ENCODE measurements at places on chromosomes 16 and 17.
A peak's percentile ranks its signal among the peaks of the same experiment; 100 is the strongest.

DNA sequence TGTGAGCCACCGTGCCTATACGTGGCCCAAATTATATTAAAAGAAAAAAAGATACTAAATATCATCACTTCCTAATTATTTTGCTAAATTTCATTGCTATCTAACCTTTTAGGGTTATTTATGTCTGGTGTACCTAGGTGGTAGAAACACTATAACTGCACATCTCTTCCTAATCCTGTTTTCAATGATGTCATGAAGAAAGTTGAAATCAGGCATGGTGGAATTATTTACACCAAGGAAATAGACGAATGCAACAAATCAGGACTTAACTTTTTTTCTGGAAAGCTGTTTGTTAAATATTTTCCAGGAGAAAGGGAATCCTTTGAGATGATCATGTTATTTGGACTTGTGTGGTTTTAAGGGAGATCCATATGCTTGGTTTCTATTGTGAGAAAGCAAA is 39.2 kb upstream of the SKAP1 start:
- no peak for DNase-seq

- DNase-seq, result no peak
Observed at GRCh38 chr16:86831366-86831765, 253.0 kb downstream of the FOXL1 start.

GRCh38 chr17:83173914-83174361 is 94.5 kb downstream of the METRNL start:
- DNase-seq, result no peak

DNA sequence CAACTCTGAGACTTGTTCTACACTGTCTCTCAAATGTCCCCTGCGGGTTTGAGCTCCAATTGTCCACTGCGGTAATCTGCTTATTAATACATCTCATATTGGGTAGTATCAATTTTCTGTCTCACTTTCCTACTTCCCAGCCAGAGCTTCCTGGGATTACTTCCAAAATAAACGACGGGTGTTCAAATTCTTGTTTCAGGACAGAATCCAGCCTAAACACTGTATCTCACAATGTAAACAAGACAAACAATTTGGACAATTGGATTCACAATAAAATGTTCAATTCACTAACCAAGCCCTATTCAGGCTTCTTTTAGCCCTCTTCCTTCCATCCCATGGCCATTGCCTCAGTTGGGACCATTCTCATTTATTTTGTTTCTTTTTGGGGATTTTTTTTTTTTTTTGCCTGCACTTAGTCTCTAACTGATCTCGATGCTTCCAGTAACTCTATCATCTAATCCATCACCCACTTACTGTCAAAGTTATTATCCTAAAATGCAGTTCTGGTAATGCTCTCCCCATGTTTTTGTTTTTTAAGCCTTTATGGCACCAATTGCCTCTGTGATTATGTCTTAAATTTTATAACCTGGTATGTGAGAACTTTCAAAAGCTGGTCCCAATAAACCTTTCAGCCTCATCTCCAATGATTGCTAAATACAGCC is 2.0 kb upstream of the VAT1L start:
- DNase-seq, result no peak

- DNase-seq, result no peak
Observed at GRCh38 chr16:57825298-57826044, 23.2 kb upstream of the KIFC3 start.

DNA sequence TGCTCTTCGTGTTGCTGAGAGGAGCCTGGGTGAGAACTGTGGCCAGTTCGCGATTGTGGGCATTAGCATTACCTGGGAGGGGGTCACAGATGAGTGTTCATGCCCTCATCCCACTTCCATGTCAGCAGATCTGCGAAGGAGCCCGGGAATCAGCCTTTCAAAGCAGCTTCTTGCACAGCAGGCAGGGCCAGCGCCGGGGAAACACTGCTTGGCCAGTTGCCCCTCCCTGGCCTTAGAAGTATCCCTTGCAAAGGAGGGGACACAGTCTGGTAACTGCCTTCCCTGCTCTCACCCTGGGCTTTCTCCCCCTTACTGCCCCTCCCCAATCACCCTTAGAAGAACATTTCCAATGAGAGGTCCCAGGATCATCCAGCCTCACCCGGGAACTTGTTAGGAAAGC is 42.8 kb upstream of the FOXF1 start:
- DNase-seq, result no peak

DNA sequence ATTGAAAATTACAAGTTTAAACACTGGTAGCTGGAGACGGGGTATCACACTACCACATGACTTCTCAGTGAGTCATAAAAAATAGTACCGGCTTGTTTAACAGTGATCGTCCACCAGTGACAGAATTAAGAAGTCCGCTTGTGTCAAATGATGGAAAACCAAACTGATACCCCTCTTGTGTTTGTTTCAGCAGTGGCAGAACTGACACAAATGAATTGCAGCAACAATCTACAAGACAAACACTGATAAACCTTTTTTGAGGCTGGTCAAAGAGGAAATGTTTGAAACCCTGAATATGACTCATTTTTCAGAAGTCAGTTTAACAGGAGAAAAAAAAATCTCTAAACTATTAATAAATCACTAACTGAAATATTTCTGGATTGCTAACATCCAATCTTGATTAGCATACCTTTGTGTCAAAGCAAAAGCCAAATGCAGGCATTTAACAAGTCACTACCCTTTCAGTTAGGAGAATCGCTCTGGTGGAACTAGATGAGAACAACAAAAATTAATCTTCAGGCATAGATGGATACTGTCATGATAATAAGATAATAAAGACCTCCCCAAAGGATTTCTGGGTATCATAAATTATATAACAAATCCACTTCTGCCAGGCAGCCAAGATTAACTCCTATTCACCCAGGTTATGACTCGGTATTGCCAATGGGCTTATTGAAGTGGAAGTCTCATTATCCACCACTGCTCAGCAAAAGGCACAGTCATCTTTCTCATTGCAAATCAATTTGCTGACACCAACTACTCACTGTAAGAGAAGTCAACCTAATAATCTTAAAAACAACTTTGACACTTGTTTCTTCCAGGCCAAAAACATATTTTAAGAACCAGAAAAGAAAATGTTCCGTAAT is 20.8 kb downstream of the DCUN1D3 start:
- DNase-seq, result no peak

DNA sequence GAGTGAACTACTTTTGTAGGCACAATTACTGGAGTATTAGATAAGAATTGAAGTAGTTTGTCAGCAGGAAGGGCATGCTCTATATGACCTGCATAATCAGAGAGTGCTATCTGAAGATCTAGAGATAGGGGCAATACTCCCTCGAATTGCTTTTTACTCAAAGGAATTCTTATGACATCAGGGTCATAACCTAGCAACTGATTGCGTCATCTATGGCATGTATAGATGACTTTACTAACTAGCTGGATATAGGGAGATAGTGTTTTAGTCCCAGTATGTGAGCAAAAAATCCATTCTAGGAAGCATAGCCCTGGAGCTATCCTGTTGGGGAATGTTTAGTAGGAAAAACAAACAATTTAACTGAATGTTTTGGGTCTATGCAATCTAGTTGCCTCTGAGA is 109.5 kb upstream of the ZNF267 start:
- DNase-seq, result no peak

DNA sequence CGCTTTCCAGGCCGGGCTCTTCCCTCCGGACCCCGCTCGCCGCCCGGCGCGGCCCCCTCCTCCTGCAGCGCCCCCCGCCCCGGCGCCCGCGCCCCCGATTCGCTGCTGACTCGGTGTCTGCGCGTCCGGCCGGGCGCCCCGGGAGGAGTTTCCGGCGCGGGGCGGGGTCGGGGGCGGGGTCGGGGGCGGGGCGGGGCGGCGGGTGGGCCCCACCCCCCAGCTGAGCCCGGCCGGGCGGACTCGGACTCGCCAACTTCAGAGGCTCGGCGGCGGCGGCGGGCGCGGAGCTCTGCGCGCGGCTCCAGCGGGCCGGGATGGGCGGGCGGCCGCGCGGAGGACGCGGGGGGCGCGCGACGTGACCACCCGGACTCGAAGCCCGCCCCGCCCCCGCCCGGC is at the start of gene METRNL:
TSS of gene METRNL (plus strand) at position 258 of the 396 bp plus-strand sequence. CDS start 207 bp downstream, outside the sequence.
- peak; percentile 90 for DNase-seq

DNA sequence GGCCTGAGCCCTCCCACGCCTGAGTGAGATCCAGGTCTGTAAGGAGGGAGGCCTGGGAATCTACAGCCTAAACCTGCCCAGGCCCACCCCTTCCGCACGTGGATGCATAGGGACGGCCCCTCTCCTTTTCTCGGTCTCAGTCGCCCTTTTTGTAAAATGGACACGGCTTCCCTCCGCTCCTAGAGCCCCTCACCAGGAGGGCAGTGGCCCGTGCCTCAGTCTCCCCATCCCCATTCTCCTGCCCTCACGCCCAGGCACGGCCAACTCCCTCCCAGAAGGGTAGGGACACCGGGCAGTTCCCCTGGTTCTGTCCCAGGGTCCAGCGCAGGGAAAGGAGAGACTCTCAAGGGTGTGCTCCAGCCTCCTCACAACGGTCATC is 48.1 kb downstream of the WNT3 start:
- no peak for DNase-seq

- no peak for DNase-seq
Observed at GRCh38 chr16:5561800-5562199, 464.2 kb upstream of the EEF2KMT start.

DNA sequence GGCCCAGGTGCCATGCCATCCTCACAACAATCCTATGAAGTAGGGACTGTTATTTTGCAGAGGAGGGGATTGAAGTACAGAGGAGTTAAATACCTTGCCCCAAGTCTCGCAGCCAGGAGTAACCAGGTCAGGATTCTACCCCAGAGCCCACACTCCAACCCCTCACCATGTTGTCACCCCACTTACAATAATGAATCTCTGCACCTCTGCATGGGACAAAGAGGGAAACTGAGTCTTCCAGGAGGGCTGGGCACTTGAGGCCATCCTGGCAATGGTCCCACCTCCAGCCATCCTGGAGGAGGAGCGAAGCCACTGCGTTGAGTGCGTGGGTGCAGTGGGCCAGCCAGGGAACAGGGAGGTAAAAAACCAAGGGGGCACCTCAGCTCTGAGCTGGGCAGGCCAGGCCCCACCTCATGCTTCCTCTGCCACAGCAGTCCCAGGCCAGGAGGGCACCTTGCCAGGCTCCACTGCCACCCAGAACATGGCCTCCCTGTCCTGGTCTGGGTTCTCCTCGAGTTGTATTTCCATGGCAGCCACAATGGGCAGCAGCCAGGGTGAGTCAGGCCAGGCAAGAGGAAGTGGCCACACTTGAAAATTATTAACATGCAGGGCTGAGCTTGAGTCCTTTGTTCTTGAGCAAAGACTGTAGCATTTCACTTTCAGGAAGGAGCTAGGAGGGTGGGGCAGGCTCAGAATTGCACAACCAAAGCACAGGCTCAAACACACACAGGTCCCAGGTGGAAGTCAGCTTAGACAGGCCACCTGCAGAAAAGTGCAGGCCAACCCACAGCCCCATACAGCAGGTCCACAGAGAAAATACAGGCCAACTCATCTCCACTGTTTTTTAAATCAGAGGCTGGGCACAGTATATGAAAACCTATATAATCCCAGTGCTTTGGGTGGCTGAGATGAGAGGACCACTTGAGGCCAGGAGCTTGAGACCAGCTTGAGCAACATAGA is 52.1 kb downstream of the CUEDC1 start:
- DNase-seq, result peak; percentile 84

- no peak for DNase-seq
Observed at GRCh38 chr17:56610321-56610720, 16.8 kb downstream of the NOG start.

DNA sequence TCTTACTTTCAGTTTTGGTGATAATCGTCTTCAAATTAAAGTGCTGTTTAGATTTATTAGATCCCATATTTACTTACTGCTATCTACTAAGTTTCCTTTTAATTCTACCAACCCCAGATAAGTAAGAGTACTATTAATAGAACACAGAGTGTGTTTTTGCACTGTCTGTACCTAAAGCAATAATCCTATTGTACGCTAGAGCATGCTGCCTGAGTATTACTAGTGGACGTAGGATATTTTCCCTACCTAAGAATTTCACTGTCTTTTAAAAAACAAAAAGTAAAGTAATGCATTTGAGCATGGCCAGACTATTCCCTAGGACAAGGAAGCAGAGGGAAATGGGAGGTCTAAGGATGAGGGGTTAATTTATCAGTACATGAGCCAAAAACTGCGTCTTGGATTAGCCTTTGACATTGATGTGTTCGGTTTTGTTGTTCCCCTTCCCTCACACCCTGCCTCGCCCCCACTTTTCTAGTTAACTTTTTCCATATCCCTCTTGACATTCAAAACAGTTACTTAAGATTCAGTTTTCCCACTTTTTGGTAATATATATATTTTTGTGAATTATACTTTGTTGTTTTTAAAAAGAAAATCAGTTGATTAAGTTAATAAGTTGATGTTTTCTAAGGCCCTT is 56.8 kb downstream of the HLF start:
- no peak for DNase-seq

DNA sequence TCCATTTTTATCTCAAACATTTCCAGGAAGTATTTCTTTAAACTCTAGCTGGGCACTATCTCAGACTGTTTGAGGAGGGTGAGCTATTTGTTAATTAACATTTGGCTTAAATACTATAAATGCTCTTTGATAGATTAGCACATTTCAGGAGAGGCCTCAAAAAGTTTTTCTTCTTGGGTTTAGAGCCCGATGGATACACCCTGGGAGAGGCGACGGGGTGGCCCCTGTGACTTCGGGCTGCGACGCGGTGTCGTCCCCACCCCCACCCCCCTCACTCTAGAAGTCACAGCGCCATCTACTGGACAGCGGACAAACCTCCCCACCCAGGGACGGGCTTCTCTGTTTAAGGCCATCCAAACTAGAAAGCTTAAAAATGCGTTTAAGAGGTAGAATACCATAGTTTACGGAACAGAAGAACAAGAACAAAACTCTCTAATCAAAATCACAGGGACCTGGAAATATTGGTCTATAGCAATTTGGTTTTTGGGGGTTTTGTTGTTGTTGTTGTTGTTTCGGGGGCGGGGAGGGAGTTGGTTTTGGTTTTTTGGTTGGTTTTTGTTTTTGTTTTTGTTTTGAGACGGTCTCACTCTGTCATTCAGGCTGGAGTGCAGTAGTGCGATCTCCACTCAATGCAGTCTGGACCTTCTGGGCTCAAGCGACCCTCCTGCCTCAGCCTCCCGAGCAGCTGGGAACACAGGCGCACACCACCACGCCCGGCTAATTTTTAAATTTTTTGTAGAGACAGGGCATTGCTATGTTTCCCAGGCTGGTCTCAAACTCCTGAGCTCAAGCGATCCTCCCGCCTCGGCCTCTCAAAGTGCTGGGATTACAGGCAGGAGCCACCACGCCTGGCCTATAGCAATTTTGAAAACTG is 254.4 kb downstream of the C16orf95 start:
- DNase-seq, result peak; percentile 95

- no peak for DNase-seq
Observed at GRCh38 chr16:24713379-24713778, 16.1 kb upstream of the TNRC6A start.

Data from adipocyte (in vitro differentiated cells).